ENCODE measurements at places on chromosomes 12 and 14.

DNA sequence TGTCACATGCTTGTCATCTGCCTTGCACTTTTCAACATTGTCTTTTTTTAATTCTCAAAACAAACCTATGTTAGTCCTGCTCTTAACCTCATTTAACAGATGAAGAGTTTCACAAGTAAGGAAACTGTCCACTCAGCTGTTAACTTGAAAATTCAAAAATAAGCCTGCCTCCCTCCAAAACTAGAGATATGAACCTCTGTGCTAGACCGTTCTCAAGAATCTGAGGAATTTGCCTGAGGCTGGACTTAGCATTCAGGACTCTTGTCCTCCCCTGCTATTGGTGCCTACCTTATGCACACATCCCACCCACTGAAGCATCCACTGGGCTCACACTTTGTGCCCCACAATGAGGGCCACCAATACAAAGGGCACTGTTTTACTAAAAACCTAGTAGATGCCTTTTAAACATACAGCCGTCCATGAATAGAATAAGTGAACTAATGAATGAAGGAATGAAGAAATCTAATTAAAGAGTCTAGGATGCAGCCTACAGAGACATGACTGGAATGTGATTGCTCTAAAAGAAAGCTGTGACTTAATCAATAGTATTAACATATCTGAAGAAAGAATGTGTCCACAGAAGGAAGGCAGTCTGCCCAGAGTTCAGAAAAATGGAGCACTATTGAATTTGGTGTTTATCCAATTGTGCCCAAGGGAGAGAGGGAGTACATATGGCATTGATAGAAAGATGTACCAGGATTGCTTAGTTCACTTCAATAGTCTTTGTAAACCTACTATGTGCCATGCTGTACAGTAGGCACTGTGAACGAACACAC, 238.5 kb downstream of the SPTSSA start:
- no peak overlapping the region for H3K4me3 ChIP-seq
- DNase-seq = no peak
- no peaks in the 10 kb centered on the region for H3K36me3 ChIP-seq
- no peak overlapping the region for H3K27ac ChIP-seq
- H3K27me3 ChIP-seq = no peaks in the 10 kb centered on the region
- H3K4me1 ChIP-seq = peaks cover 12% of the 10 kb centered on the region

DNA sequence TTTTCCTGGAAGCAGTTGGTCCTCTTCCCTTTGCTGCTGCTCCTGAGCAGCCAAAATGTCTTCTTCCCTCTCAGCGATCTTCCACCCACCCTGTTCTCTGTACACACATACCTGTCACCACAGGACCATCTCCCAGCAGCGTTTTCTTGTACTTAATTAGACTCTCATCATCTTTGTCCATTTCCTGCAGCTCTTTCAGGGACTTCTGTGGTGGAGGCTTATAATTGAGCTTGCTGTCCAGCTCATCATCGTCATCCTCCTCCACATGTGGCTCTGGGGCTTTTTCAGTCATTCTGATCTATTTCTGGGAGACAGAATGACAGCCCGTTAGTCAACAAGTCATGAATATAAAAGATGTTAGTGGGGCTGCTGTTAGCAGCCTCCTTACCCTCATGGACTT, 11.0 kb downstream of the ARHGDIB start:
- peak overlapping the region; percentile 95 for H3K27ac ChIP-seq
- peak overlapping the region; percentile 11 for H3K4me3 ChIP-seq
- DNase-seq = no peak
- peaks cover 88% of the 10 kb centered on the region for H3K4me1 ChIP-seq
- peaks cover 69% of the 10 kb centered on the region for H3K36me3 ChIP-seq

GRCh38 chr14:87952307-87953094, 40.5 kb downstream of the GALC start:
- peak; percentile 43 for DNase-seq
- H3K27ac ChIP-seq = peak overlapping the region; percentile 67
- peaks cover 38% of the 10 kb centered on the region for H3K4me1 ChIP-seq
- no peaks in the 10 kb centered on the region for H3K27me3 ChIP-seq
- no peak overlapping the region for H3K4me3 ChIP-seq

DNA sequence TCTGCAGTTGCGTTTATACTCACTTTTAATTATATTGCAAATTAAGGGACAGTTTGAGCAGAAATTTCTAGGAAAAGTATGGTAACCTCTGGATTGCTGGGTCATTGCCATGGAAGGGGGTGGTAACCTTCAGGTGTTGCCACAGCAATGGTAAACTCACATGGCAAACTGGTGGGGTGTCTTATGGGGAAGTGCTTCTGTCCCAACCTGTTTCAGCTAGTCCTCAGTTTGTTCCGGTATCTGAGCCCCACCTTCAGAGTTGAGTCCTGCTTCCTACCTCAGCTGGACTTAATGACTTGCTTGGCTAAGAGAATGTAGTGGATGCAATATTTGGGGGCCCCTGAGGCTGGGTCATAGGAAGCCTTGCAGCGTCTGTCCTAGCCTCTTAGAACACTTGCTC, 7.3 kb upstream of the CLMN start:
- no peaks in the 10 kb centered on the region for H3K4me1 ChIP-seq
- DNase-seq = no peak
- H3K27me3 ChIP-seq = peaks cover 8% of the 10 kb centered on the region
- H3K27ac ChIP-seq = no peak overlapping the region
- H3K4me3 ChIP-seq = no peak overlapping the region

DNA sequence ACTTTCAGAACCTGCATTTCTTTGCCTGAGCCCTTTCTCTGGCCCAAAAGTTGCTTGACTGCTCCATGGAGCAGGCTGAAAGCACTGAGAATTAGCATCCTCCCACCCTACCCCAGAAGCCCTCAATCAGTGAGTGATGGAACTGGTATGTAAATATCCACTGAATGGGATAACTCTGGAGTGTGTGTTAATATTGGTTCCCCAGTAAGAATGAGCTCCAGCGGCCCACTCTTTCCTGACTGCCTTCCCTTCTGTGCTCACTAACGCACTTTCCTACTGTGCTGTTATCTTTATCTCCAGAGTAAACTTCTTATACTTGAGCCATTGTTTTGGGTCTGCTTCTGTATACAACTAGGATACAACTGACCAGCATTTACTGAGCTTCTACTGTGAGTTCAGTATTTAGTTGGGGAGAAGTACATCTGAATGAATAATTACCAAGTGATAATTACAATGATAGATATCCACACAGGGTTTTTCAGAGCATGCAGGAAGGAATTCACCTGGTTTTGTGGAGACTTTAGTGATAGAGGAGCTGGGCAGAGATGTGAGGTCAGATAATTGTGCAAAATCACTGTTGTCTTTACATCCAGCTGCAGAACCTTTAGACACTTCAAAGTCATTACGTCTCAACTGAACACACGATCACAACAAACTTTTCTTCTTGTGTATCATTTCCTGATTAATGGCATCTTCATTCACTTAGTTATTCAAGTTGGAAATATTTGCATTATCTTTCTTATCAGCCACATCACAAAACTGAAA, 149.2 kb upstream of the BTG1 start:
- no peak for DNase-seq
- H3K36me3 ChIP-seq = no peaks in the 10 kb centered on the region
- H3K27me3 ChIP-seq = no peaks in the 10 kb centered on the region
- H3K27ac ChIP-seq = no peak overlapping the region
- no peak overlapping the region for H3K4me3 ChIP-seq

GRCh38 chr12:11183011-11183410, 3.7 kb downstream of the TAS2R42 start:
- H3K36me3 ChIP-seq = no peaks in the 10 kb centered on the region
- no peak for DNase-seq
- H3K4me3 ChIP-seq = no peak overlapping the region
- H3K27me3 ChIP-seq = no peaks in the 10 kb centered on the region
- no peak overlapping the region for H3K27ac ChIP-seq

- no peak overlapping the region for H3K4me3 ChIP-seq
- no peaks in the 10 kb centered on the region for H3K27me3 ChIP-seq
- no peaks in the 10 kb centered on the region for H3K4me1 ChIP-seq
- no peak overlapping the region for H3K27ac ChIP-seq
Measured at GRCh38 chr12:3681595-3682061, 71.3 kb downstream of the CRACR2A start.

DNA sequence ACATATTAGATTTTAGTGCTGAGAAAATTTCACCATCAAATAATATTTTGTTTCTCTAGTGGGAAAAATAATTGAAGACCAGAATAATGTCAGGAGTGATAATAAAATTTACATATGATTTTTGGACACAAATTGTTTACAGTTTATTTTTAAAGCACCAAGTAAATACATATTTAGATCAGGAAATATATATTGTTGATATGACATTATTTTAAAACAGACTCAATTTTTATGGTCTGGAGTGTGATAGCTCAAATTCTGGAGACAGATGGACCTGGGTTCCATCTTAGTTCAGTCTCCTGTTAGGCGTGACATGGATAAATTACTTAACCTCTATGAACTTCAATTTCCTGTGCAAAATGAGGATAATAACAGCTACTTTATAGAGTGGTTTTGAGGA, 135.4 kb downstream of the TPH2 start:
- no peaks in the 10 kb centered on the region for H3K36me3 ChIP-seq
- no peak overlapping the region for H3K27ac ChIP-seq
- no peak for DNase-seq
- no peaks in the 10 kb centered on the region for H3K4me1 ChIP-seq
- no peak overlapping the region for H3K4me3 ChIP-seq
- no peaks in the 10 kb centered on the region for H3K27me3 ChIP-seq

GRCh38 chr12:93938317-93938716, 210.1 kb upstream of the PLXNC1 start:
- no peak for DNase-seq
- no peaks in the 10 kb centered on the region for H3K36me3 ChIP-seq
- H3K27me3 ChIP-seq = no peaks in the 10 kb centered on the region
- H3K27ac ChIP-seq = no peak overlapping the region
- 0 out of 2 replicates have a peak, but pooled peaks cover 7% of the 10 kb centered on the region for H3K4me1 ChIP-seq

- no peaks in the 10 kb centered on the region for H3K27me3 ChIP-seq
- H3K27ac ChIP-seq = no peak overlapping the region
- no peak overlapping the region for H3K4me3 ChIP-seq
- H3K4me1 ChIP-seq = peaks cover 11% of the 10 kb centered on the region
- no peak for DNase-seq
Measured at GRCh38 chr12:95385246-95386035, 88.5 kb upstream of the METAP2 start.

- no peaks in the 10 kb centered on the region for H3K36me3 ChIP-seq
- no peak for DNase-seq
- no peaks in the 10 kb centered on the region for H3K4me1 ChIP-seq
- no peak overlapping the region for H3K4me3 ChIP-seq
- H3K27ac ChIP-seq = no peak overlapping the region
Measured at GRCh38 chr12:18343708-18344107, 82.4 kb downstream of the PIK3C2G start.

DNA sequence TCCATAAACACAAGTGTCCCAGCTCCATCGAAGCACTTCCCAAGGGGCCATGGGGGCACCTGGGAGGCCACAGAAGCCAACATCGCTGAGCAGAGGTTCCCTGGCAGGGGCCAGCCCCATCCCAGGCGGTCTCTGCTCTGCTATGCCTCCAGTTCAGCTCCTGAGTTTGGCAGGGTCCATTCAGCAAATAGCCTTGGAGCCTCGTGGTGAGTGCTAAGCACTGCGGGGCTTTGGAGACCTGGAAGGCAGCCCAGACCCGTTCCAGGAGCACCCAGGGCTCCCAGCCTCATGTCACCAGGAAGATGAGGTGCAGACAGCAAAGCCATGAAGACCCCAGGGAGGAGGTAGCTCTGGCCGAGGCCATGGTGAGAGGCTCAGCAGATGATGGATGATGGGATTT, 109.5 kb downstream of the LGMN start:
- no peak overlapping the region for H3K27ac ChIP-seq
- H3K27me3 ChIP-seq = no peaks in the 10 kb centered on the region
- DNase-seq = no peak
- H3K4me3 ChIP-seq = no peak overlapping the region

DNA sequence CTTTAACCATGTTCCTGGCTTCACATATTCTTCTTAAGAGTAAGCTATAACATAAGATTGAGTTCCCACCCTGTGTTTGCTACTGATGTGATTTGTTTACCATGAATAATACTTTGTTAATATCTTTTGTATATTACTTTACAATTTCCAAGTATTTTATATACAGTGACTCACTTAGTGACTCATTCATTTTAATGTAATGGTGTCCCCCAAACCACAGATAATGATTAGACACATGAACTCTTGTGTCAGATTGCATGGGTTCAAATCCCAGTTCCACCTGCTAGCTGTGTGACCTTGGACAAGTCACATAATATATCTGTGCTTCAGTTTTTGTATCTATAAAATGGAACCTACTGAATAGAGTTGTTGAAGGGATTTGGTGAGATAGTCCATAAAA, 76.1 kb downstream of the MYF5 start:
- H3K36me3 ChIP-seq = no peaks in the 10 kb centered on the region
- no peaks in the 10 kb centered on the region for H3K27me3 ChIP-seq
- H3K4me1 ChIP-seq = no peaks in the 10 kb centered on the region
- no peak overlapping the region for H3K4me3 ChIP-seq
- no peak overlapping the region for H3K27ac ChIP-seq
- DNase-seq = no peak

DNA sequence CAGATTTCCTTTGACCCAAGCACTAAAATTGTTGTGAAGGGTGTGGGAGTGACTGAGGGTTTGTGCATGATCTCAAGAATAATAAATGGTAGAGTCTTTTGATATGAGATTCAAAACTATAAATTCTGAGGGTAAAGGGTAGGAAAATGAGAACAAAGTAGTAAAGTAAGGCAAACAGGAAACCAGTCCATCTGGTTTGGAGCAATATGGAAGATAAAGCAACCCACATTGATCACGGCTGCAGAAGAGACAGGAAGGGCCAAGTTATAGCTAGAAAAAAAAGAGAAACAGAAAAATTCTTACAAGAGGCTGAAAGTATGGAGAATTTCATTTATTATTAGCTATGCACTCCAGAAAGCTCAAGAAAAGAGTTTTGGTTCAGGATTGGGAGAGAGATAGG, 4.6 kb upstream of the SLCO1B3 start:
- no peaks in the 10 kb centered on the region for H3K4me1 ChIP-seq
- H3K36me3 ChIP-seq = no peaks in the 10 kb centered on the region
- no peak overlapping the region for H3K4me3 ChIP-seq
- no peaks in the 10 kb centered on the region for H3K27me3 ChIP-seq

- H3K27me3 ChIP-seq = no peaks in the 10 kb centered on the region
- no peak overlapping the region for H3K4me3 ChIP-seq
- DNase-seq = no peak
- no peak overlapping the region for H3K27ac ChIP-seq
- no peaks in the 10 kb centered on the region for H3K4me1 ChIP-seq
- no peaks in the 10 kb centered on the region for H3K36me3 ChIP-seq
Measured at GRCh38 chr12:75322464-75322863, 7.7 kb downstream of the CAPS2 start.

- peaks cover 17% of the 10 kb centered on the region for H3K36me3 ChIP-seq
- no peaks in the 10 kb centered on the region for H3K27me3 ChIP-seq
- H3K27ac ChIP-seq = peak overlapping the region; percentile 84
- peaks cover 28% of the 10 kb centered on the region for H3K4me1 ChIP-seq
- DNase-seq = no peak
Measured at GRCh38 chr12:120902846-120903411, 1.2 kb downstream of the SPPL3 start.

Data from DND-41 (cell line).